ENCODE measurements at places on chromosomes 3 and 15. TPM values are rescaled to one million over a fixed set of nuclear protein-coding genes. Genes with fewer than 3 reads are reported as not detected.

- DNase-seq: no peak
Measured at GRCh38 chr3:155138677-155139076, 58.6 kb downstream of the MME start.

DNA sequence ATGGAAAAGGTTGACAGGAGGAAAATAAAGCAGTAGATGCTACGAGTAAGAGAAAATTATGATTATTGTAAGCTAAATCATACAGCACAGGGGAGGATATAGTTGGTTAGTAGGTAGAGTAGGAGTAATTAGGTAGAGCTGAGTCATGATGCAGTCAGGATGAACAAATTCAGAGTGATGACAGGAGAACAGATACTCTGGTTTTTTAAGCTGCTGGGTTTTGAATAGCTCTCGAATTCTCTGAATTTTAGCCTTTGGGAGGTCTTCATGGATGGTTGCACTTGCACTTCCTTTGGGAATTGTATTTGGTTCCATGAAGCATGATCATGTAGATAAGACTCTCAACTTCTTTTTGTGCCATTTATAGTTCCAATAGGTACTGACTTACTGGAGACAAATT lies 96.2 kb downstream of the ECT2 start:
- DNase-seq: no peak

The TICRR gene
- 3.0 TPM for total RNA-seq

The PCOLCE2 gene
- 0.56 TPM for total RNA-seq

DNA sequence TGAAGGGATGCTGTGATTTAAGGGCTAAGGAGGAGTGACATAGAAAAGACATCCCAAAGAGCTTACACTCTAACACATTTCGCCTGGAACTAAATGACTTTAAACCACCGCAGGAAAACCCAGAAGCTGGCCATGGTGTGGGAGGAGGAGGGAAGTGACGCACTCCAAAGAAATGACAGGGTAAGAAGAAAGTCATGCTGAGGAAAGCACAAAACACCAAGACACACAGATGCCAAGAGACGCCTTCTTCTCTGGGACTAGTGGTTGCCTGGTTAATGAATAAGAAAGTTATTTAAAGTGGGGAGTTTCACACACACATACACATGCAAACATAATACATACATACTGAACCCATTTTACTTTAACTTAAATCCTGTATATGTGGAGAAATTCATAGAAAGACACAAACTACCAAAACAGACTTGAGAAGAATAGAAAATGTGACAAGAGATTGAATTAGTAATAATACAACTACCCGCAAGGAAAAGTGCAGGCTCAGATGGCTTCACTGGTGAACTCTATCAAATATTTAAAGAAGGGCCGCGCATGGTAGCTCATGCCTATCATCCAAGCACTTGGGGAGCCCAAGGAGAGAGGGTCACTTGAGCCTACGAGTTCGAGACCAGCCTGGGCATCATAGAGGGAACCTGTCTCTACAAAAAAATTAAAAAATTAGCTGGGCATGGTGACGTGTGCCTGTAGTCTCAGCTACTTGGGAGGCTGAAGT lies 125.5 kb downstream of the NSMCE3 start:
- DNase-seq: peak; percentile 74

DNA sequence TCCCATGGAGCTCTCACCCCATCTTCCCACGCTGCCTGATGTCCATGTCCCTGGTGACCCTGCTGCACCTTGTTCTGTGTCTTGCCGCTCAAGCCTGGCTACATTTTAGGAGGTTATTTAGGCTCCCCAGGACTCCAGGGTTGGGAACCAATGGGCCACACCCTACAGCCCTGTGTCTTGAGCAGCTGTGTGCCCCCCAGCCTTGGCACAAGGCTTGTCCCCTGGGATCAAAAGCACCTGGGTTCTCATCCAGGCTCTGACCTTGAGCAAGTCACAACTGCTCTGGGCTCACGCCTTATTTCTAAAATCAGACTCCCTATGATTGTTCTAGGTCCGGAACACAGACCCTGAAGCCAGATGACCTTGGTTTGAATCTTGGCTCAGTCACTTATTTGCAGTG lies 14.1 kb downstream of the SPSB4 start:
- DNase-seq: no peak

The TF gene
- not detected for total RNA-seq

The RAF1 gene
- total RNA-seq: 151 TPM

DNA sequence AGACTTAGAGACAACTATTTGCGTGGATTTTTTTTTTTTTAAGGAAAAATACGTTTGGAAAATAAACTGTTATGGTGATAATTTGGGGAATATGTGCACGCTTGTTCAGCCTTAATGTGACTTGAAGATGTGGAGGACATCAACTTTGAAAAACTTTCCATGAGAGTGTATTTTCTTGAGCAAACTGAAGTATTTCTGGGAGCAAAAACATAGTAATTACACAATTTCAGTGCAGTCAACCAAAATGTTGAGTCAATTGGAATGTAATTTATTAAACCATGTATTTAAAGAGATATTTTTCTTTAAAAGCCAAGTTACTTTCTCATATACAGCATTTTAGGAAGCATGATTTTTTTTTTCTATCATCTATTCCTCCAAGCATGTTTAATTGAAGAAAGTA lies 80.3 kb upstream of the FLNB start:
- peak; percentile 52 for DNase-seq

- DNase-seq: no peak
Measured at GRCh38 chr3:68984011-68984530, 29.4 kb downstream of the EOGT start.

All from IMR-90 (cell line).